ENCODE measurements at places on chromosomes 1 and 21.

DNA sequence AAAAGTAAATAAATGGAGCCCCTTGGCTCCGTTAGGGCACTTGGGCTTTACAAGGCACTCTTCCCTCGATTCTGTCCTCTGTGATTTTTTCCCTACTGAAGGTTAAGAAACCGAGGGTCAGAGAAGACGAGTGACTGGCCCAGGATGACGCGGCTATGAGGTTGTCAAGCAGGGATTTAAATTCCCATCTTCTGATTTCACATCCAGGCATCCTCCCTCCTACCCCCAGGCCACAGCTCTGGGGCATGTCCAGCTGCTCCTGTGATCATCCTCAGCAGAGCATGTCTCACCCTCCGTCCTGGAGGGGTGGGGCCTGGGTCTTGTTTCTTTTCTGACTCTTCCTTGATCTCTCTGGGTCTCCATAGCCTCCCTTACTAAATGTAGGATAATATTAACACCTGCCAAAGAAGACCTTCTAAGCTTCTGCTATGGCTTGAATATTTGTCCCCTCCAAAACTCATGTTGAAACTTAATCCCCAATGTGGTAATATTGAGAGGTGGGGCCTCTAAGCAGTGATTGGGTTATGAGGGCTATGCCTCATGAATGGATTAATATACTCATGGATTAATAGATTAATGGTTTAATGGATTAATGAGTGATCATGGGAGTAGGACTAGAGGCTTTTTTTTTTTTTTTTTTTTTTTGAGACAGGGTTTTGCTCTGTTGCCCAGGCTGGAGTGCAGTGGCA lies 4.6 kb downstream of the CRYBG2 start:
- DNase-seq: no peak

- DNase-seq: no peak
These were observed 64.8 kb downstream of the SKI start for GRCh38 chr1:2292725-2293450.

DNA sequence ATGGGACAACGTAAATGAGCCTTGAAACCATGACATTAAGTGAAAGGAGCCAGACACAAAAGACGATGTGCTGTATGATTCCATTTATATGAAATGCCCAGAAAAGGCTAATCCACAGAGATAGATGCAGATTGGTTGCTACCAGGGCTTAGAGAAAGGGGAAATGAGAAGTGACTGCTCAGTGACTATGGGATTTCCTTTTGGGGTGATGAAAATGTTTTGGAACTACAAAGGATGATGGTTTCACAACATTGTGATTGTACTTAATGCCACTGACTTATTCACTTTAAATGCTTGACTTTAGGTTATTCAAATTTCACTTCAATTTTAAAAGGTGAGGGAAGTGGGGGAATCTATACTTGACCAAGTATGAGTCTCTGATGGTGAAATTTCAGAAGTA lies 414.3 kb downstream of the SETD4 start:
- no peak for DNase-seq

GRCh38 chr21:26224366-26224765 lies 53.8 kb upstream of the APP start:
- no peak for DNase-seq

DNA sequence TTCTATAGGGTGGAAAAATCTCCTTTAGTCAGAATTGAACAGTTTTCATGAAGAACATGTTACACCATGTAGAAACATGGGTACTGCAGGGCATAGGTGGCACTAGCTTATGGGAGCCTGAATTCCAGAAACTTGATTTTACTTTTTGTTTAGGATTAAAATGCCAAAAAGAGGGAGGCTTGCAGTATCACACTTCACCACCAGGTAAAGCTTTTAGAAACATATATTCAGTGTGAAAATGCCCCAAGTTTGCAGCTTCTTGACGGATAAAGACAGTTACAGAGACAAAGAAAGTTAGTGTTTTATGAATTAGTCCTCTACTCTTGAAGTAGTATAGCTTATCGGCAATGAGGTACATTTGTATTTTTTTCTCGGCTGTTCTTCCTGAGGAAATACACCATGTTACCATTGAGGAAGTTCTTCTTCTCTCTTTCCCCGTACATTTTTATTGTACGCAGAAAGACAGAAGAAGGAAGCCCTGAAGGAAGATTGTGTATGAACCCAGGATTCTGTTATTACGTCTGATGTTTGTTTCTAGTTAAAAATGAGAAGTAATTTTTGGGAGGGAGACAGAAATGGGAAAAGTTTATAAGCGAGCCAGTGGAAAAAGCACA lies 66.1 kb downstream of the PBX1 start:
- DNase-seq: no peak

- DNase-seq: no peak
These were observed 150.3 kb downstream of the EDEM3 start for GRCh38 chr1:184604152-184604900.

- DNase-seq: no peak
These were observed 13.3 kb downstream of the AHCYL1 start for GRCh38 chr1:109997867-109998229.

All from coronary artery (tissue), 2 donors.